ENCODE measurements at places on chromosomes 4 and X.

GRCh38 chr4:14364953-14365536 is 637.2 kb upstream of the CPEB2 start:
- no peak for DNase-seq

GRCh38 chr4:54487491-54487890 is 170.3 kb upstream of the KIT start:
- DNase-seq, result no peak

GRCh38 chrX:3748052-3748559 is 34.7 kb upstream of the PRKX start:
- no peak for DNase-seq

GRCh38 chrX:16832301-16832700 is 37.9 kb downstream of the RBBP7 start:
- DNase-seq, result no peak

DNA sequence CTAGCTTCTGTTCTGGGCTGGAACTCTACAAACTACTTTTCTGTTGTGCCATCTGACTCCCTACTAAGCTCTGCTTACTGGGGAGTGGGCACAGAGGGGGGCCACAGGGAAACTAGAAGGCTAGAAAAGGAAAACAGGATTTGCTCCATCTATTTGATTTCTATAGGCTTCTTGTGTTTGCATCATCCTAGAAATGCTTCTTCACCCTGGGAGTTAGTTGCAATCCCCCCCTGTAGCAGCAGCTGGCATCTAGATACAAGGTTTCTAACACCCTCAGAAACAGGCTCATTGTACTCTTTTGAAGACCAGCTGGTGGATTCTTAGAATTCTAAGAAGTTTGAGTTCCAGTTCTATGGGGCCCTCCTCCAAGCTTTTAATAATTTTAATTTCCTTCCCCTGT is 213.4 kb downstream of the TMA16 start:
- no peak for DNase-seq

GRCh38 chrX:53279296-53280237 is 1.8 kb downstream of the IQSEC2 start:
- DNase-seq, result no peak

- DNase-seq, result no peak
These were observed 10.3 kb upstream of the CLCN5 start for GRCh38 chrX:49912086-49912485.

DNA sequence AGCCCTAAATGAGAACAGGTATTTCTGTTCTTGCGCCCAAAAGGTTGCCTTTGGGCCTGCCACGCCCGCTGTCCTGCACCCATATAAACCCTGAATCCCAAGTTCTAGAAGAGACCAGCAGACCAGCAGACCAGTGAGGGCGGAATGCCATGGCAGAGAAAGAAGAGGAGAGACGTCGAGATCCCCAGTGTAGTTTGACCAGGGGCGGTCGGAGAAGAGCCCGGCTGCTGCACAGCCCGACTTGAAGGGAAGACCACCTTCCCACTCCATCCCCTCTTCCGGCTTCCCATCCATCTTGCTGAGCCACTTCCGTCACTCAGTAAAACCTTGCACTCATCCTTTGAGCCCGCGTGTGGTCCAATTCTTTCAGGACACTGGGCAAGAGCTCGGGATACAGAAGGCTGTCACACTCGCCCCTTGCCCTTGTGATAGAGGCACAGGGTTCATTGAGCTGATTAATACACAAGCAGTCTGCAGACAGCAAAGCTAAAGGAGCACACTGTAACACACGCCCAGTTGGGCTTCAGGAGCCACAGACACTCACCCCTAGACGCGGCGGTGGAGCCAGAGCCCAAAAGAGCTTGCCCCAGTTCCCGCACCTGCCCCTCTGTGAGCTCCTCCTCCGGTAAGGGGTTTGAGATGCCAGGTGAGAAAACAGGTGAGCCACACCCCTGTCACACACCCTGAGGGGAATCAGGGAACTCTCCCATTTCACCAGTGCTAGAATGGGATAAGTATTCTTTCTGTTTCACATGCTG is 230.8 kb downstream of the PCDH10 start:
- no peak for DNase-seq

DNA sequence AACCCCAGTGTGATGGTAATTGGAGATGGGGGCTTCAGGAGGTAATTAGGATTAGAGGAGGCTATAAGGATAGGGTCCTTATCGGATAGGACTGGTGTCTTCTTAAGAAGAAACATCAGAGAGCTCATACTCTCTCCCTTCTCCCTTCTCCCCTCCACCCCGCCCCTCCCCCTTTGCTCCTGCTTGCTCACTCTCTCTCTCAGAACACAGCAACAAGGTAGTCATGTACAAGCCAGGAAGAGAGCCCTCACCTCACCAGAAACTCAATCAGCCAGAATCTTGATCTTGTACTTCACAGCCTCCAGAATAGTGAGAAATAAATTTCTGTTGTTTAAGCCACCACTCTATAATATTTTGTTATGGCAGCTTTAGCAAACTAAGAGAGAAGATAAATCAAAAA is 4.5 kb downstream of the DDX60L start:
- DNase-seq, result no peak

GRCh38 chrX:108464604-108465003 is 25.0 kb downstream of the COL4A5 start:
- DNase-seq, result no peak

DNA sequence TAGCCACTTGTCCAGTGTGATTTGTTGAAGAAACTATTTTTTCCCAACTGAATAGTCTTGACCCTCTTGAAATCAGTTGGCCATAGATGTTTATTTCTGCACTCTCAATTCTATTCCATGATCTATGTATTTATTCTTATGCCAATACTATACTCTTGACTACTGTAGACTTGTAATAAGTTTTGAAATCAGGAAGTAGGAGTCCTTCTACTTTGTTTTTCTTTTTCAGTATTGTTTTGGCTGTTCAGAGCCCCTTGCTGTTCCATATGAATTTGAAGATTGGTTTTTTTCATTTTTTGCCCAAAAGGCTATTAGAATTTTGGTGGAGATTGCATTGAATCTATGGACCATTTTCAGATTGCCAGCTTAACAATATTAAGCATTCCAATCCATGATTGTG is 10.2 kb downstream of the SAP30 start:
- no peak for DNase-seq

DNA sequence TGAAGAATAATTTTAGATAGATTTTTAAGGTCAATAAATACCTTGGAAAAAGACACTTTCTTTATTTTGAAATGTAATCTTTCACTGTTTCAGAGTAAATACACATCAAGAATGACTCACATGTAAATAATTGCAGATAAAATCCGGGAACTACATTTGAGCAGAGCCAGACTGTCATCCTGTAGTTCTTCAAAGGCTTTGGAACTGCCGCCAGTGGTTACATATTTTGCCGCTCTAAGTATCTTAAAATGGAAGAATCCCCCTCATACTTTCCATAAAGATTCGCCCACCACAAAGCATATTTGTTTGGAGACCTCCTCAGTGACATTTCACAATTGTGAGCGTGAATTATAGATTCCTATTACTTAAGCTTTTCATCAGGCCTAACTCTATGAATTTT is 607.8 kb upstream of the ZFP42 start:
- no peak for DNase-seq

DNA sequence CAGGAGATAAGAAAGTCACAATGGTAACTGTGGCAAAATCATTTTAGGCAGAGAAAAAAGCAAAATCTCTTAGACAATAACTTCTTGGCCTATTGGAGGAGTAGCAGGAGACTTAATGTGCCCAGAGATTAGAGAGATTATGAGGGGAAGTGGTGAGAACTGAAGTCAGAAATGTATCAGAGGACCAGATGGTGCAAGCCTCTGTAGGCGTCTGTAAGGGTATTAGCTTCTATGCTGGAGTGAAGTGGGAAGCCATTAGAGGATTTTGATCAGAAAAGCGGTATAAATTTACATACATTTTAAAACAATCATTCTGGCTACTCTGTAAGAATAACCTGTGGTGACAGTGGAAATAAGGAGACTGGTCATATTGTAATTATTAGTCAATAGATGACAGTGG is 236.7 kb downstream of the FAT4 start:
- DNase-seq, result no peak

GRCh38 chr4:104940927-104941326 is 205.7 kb upstream of the TET2 start:
- no peak for DNase-seq

DNA sequence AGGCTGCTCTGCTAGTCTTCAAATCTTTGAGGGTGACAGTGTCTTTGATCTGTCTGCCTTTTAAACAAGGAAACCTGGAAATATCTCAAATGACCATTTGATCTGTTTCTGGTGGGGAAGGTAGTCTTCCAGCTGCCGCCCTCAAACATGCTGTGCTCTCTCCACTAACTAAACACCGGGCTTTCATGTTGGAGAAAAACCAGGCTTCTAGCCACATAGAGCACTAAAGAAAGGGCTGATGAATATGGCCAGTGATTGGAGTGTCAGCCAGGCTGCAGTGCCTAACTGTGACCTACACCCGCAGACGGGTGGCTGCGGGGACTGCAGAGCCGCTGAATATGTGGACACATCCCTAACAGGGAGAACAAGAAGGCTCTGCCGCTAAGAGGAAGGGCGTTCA is 85.9 kb downstream of the UNC5C start:
- no peak for DNase-seq

DNA sequence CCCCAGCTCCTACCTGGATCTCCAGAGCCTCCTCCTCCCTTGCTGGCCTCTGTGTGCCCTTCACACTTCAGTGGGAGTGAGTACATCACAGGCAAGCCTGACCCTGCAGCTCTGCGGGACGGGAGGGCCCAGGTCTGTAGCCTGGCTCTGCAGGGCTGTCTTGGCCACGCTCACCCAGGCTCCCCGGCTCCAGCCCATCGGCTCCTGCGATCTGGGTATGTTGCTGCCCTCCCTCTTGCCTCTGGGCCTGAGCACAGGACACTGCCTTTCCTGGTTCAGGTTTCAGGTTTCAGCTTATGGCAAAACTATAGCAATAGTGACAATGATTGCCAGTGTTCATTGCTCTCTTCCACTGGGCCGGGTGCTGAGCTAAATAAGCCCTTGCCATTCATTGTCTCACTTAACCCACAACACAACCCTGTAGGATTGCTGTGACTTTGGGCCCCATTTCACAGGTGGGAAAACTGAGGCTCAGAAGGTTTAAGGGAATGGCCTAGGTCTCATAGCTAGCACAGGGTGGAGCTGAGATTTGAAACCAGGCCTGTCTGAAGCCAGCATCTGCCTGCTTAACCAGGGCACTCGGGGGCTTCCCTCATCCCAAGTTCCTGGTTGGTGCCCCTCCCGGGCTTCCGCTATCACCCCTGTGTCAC is 44.6 kb upstream of the SORCS2 start:
- DNase-seq, result no peak

DNA sequence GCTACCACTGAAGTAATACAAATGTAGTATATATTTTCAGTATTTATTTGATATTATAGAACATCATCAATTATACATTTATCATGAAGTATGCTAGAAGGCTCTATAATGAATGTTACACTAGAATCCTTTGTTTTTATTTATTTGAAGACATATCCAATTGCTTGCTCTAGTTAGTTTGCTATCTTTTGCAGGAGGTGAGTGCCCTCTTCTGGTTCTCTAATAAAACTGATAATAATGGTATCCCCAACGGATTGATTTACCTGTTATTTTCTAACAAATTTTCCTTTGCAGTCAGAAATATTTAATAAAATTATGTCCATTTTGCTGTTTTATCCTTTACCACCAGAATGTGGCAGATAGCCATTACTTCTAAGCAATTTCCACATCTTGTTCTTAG is 274.3 kb upstream of the TACR3 start:
- DNase-seq, result no peak

- DNase-seq, result no peak
These were observed 13.5 kb upstream of the FGG start for GRCh38 chr4:154625971-154626370.

DNA sequence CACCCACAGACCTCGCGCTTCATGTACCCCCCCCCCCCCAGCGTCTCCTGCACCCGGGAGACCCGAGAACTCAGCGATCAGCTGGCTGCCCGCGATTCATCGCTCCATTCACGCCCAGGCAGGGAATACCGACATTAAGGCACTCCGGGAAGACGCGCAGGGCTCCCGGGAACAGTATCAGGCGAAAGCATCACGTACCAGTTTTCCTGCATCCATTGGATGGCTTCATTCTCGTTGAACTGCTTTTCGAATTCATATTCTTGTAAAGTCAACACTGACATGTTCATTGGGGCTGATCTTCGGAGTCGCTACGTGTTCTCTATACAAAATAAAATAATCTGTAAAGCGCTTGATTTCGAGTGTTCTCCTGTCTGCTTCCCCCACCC is 373 bp downstream of the ELOVL6 start:
- no peak for DNase-seq

DNA sequence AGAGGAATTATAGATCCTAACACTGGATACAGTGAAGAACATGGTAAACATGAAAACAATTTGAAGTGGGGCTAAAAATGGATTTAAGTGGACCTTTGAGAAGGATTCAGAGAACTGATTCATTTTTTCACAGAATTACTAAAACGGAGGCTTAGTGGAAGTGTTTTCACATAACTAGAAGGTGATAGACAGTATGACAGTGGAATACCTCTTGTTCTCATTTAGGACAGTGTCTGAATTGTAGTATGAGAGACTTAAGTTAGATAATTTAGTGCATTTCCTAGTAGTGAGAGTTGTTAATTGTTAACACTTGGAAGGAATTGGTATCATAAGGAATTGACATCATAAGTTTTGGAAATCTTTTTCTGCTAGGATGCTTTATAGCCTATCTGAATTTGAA is 64.1 kb downstream of the FIP1L1 start:
- no peak for DNase-seq

DNA sequence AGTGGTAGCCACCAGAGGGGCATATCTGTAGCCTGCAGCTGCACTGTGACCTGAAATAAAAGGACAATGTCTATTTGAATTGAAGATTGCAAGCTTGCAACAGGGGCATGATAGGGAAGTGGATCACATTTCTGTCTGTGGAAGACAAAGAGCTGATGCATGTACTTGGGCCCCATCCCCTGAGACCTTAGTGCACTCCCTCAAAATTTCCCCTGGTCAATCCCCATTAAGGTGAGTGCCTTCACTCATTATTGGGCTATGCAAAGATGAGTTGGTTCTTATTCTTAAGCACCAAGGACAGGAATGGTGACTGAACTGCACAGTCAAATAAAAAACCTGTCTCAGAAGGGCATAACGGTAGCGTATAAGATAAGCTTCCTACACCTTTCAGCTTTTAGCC is 273.1 kb upstream of the ARSJ start:
- DNase-seq, result no peak

- no peak for DNase-seq
These were observed 681 bp upstream of the UPF3B start for GRCh38 chrX:119853444-119853843.

DNA sequence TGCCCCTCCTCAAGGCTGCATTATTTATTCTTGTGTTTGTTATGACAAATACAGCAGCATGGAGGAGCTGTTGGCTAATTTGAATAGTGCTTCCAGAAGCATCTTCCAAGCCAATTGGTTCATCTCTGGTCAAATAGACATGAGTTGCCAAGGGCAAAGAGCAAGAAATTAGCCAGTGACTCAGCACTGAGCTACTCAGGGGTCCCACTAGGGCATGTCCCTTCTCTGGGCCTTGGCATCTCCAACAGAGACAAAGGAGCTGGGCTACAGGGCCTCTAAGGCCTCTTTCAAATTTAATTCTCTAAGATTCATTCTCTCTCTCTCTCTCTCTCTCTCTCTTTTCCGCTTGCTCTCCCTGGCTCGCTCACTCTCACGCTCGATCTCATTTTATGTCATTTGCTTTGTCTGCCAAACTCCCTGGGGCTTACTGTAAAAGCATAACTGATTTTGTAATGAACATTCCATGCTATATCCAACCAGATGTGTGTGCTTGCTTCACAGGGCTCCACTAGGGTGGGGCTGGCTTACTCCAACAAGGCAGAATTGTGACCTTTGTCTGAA is 86.7 kb upstream of the MAGEA4 start:
- no peak for DNase-seq

- no peak for DNase-seq
These were observed 380.5 kb upstream of the IGFBP7 start for GRCh38 chr4:57490520-57491255.

Data from nucleus accumbens (tissue), 56 donors.